ENCODE measurements at places on chromosomes 11 and 22. TPM values are rescaled to one million over a fixed set of nuclear protein-coding genes. Genes with fewer than 3 reads are reported as not detected.

DNA sequence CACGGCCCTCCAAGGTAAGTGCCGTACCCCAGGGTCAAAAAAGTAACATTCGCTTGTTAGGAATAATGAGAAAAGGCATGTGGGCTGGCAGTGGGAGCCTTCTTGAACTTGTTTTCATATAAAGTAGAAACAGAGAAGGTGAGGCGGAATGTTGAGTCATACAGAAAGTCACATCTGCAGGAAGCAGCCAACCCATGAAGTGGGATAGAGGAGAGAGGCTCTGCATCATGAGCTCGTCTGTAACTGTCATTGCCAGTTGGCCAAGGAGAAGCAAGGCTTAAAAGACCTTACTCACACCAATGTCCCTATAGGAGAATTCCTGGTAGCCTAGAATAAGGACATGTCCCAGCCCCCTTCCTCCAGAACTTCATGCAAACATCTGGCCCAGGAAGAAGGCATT is 253.3 kb downstream of the BUD13 start:
- DNase-seq, result no peak

Gene TRAPPC4
- 70.4 TPM for total RNA-seq

DNA sequence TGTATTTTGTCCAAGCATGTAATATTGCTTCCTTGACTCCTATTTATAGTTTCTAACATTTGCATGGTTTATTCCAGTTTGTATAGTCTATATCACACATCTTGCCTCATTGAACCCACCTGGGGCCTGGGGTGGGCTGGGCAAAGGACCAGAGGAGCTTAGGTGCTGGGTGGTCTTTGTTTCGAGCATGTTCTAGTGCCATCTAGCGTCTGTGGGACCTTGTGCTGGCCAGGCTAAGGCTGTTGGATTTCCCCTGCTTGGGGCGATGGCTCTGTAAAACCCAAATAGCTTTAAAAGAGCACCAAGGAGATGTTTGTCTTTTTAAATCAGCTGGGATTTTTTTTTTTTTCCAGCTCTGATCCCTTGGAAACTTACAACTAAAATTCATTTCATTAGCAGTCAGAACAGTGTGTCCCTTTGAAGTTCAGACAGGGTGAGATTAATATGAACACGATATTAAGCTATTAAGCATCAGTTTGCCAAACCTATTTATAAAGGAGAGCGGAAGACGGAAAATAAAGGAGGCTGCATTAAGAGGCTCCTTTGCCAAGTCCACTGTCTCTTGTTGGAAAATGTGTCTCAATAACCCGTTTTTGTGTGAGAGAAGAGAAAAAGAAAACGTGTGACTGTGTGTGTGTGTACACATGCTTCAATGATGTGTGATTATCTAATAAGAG is 157.4 kb downstream of the COMMD9 start:
- DNase-seq, result peak; percentile 62

Gene MAJIN
- not detected for total RNA-seq

Gene TXN2
- total RNA-seq, result 33.1 TPM

- no peak for DNase-seq
These were observed 133.4 kb downstream of the EHF start for GRCh38 chr11:34754171-34754823.

DNA sequence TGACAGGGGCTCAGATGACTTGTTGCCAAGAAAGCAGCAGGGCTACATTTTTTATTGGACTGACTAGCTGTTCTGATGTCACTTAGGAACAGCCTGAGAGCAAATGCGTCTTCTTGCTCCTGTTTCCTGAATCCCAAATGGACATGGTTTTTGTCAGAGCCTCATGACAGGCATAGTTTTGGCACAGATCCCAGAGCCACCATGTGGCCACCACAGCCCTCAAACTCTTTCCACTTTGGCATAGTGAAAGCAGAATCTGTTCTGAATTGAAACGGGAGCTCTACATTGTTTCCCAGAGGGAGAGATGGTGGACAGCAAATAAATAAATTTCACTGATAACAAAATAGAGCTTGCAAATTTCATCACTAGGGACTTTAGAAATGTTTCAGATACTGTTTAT is 222.2 kb downstream of the C11orf87 start:
- peak; percentile 1 for DNase-seq

Gene CDC45
- 9.5 TPM for total RNA-seq

Gene LAYN
- total RNA-seq, result 118 TPM

DNA sequence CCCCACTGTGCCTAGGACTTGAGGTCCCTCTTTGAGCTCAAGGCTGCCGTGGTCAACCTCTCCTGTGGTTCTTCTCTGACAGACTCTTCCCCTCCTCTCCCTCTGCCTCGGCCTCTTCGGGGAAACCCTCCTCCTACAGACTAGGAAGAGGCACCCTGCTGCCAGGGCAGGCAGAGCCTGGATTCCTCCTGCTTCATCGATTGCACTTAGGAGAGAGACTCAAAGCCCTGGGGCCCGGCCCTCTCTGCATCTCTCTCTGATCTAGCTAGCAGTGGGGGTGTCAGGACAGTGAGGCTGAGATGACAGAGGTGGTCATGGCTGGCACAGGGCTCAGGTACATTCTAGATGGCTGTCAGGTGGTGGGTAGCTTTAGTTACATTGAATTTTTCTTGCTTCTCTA is 63.6 kb upstream of the EMID1 start:
- no peak for DNase-seq

- DNase-seq, result peak; percentile 45
These were observed 979 bp downstream of the SMIM38 start for GRCh38 chr11:69156673-69157155.

GRCh38 chr22:25494774-25495173 is 69.7 kb upstream of the GRK3 start:
- DNase-seq, result no peak

Gene CBLIF
- not detected for total RNA-seq

GRCh38 chr11:46278387-46279125 is 1.1 kb downstream of the CREB3L1 start:
- peak; percentile 86 for DNase-seq

Gene RIBC2
- 0.25 TPM for total RNA-seq

GRCh38 chr11:61553373-61554171 is 27.3 kb downstream of the SYT7 start:
- DNase-seq, result no peak

DNA sequence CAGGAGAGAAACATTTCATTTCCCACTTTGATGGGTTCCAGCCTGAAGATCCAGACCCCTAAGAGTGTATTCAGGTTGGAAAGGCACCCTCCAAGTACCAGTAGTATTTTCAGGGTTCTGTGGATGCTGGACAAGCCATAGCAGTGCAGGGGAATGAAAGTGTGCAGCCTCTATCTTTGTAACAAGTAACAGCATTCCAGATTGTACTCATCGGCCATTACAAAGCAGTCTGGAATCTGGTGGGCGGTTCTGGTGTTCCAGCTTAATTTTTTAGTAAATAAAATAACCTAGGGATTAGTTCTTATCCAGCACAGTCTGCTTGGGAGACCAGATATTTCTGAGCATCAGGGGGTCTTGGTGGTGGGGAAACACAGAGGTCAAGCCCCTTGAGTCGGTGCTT is 22.6 kb downstream of the APLNR start:
- DNase-seq, result peak; percentile 91

DNA sequence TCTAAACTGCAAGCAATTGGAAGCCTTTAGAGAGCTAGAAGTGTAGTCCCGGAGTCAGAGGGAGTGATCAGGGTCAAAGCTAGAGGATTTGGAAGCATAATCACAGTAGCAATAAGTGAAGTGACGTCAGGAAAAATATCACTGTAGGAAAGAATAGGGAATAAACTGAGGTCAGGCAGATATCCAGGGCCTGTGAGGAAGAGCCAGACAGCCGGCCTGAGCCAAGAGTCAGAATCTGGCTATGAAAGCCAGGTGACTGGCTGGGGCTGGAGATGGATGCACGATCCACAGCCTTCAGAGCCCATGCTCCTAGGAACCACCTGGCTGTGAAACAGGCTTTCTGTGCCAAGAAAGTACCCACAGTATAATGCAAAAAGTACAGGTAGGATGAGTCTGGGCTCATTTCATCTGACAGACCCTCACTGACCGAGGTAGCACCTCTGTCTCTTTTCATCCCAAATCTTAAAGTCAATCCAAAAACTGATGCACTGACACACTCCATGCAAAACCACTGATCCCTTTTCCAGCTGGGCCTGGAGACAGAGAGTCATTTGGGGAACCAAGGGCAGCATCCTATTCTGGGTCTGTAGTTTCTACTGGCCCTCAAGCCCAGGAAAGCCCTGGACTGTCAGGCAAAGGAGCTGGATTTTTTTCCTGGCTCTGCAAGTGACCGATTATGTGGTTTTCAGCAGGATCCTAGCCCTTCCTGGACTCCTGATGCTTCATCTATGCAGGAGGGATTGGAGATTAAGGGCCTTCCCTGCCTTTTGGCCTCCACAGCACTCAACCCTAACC is 21.3 kb downstream of the TRIM66 start:
- no peak for DNase-seq

Gene CKAP5
- 47.6 TPM for total RNA-seq
